ENCODE measurements at places on chromosomes 5 and 9.

DNA sequence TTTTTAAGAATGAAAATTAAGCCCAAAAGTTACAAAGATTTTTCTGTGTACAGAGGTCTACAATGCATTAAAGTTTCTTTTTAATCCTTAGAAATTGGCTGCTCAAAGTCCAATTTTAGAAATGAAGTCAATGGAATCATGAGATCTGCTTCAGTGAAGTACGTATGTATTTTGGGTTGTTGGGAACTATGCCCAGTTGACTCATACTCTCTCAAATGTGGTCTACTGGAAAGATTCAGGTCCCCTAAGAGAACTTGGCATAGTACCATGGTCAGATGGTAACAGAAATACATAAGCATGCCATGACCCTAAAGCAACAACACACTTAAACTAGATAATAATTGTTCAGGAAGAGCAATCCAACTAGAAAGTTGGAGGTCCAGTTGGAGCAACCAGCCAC lies 23.0 kb downstream of the FBLL1 start:
- DNase-seq: no peak

DNA sequence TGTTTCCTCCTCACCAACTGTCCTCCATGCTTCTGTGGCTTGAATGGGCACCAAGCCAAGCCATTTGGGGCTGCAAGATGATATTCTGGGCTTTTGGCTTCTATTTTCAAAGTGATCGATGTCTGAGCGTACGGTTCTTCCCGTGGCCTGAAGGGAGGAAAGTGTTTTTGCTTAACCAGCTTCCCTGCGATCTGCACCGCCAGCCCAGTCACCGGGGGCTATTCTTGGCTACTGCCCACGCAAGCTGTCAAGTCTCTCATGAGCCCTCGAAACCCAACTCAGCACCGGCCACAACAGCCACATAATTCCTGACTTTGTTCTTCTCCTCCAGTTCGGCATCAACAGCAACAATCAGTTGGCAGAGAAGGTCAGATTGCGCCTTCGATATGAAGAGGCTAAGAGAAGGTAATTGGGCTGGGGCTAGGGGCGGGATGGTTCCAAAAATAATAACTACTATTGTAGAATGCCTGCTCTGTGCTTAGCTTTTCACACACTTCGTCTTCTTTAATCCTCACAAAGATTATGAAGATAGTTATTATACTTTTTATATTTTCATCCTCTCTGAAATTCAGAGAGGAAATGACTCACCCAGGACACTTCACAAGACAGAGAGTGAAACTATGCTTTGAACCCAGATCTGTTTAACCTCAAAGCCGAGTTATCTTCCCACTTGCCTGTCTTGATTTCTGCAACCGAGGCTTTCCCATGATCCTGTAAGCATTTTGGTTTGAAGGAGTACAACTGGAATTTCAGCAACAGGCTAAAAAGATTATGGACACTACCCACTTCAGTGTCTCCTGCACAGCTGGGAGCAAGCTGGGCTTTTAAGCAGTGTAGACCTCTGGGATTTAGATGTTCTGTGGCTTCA lies 76.4 kb upstream of the RARS1 start:
- no peak for DNase-seq

GRCh38 chr5:14063691-14064090 lies 79.5 kb upstream of the TRIO start:
- no peak for DNase-seq

DNA sequence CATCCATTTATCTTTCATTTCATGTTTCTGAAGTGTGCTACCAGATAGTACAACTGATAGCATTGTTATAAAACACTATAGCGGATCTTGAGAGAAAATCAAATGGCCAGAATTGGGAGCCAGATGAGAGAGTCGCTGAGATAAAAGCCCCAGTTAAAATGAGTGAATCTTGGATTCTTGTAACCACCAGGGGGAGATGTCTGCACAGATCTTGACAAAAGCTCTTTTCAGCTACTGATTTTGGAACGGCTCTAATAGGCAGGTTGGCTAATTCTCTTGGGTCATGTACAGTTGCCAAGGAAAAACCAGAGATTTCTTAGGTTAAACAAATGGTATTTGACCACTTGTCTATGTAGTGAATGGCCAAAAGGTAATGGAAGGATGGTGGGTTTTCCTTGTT lies 21.7 kb downstream of the F2RL2 start:
- DNase-seq: no peak

- no peak for DNase-seq
Observed at GRCh38 chr5:165579911-165580310, 2074.5 kb downstream of the MAT2B start.

DNA sequence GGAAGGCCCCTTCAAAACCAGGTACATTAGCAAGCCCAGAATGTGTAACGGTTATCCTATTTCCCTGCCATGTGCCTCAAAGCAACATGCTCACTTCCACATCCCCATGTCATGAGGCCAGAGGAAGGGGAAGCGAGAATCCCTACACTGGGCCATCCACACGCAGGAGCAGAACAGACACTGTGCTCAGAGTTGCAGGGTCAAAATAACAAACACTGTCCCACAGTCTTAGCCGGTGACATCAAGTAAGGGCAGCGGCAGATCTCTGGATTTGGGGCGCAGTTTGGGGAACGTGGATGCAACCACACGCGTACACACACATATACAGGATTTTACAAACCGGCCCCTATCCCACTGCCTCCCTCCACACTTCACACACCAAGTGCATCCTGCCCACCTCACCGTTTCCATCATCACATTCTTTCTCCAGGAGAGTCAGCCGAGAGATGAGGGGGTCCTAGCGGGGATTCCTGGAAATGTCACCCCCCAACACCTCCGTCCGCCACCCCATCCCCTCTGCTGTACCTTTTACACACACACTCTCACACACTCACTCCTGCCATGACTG lies 776 bp downstream of the APBA1 start:
- no peak for DNase-seq

DNA sequence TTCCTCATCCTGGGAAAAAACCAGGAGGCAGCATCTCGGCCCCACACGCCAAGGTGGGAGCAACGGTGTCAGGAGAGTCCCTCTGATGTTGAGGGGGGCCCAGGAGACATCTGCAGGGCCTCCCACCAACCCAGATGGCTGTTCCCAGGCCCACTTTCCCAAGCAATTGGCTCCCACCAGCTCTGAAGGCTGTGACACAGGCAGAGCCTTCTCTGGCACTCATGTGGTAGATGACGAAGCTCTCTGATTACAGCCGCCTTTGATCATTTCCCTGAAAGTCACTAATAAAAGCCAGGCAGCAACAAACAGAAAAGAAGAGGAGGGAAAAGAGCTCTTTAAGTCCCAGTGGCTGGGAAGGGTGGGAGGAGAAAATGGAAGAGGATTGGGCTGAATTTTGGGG lies 226.5 kb downstream of the CDK5RAP2 start:
- DNase-seq: no peak

All from activated T-cell treated with anti-CD3 and anti-CD28 coated beads, Interleukin-2, amount 50 U/mL, for 1 hour (primary cell).